Bronchial epithelial cell (primary cell): ENCODE measurements at places on chromosomes 3 and 15.
A peak's percentile ranks its signal among the peaks of the same experiment; 100 is the strongest.

- no peak for DNase-seq
Measured at GRCh38 chr3:24624938-24625681, 130.5 kb upstream of the THRB start.

- peak; percentile 82 for DNase-seq
Measured at GRCh38 chr3:44468572-44469520, 8.6 kb downstream of the ZNF445 start.

DNA sequence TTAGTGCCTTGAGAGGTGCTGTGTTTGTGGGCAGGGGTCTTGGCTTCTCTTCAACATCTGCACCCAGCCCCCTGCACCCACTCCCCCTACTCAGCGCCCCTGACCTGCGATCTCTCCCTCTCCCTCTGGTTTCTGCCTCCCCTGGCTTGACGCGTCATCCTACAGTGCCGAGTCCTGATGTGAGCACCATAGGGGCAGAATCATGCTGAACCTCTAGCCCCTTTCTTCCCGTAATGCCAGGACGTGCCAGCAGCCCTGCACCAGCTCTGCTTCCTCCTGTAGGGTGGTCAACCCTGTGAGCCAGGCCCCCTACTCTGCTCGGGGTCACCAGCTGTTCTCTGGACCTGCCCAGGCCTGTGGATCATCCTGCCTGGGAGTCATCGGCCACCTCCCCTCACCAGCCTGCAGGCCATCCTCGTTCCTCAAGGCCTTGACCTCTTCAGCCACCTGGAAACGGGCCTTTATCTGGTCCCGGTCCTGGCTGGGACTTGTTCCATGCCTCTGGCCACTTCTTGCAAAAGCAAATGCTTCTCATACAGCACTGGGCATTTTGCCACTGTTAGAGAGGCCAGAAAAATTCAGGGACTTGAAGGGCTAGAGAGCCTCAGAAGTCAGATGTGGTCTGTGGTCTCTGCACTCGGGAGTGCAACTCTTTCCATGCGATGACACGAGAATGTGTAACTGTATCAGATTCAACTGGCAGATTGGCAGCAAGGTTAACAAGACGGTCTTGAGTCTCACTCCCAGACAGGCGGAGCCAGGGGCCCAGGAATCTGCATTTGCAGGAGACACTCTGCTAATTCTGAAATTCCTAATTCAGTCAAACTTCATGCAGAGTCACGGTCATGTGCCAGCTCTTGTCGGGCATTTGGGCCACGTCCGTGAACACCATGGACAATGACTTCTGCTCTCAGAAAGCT lies 16.7 kb upstream of the KLF15 start:
- DNase-seq = no peak

- no peak for DNase-seq
Measured at GRCh38 chr3:86554383-86554782, 436.6 kb downstream of the VGLL3 start.

DNA sequence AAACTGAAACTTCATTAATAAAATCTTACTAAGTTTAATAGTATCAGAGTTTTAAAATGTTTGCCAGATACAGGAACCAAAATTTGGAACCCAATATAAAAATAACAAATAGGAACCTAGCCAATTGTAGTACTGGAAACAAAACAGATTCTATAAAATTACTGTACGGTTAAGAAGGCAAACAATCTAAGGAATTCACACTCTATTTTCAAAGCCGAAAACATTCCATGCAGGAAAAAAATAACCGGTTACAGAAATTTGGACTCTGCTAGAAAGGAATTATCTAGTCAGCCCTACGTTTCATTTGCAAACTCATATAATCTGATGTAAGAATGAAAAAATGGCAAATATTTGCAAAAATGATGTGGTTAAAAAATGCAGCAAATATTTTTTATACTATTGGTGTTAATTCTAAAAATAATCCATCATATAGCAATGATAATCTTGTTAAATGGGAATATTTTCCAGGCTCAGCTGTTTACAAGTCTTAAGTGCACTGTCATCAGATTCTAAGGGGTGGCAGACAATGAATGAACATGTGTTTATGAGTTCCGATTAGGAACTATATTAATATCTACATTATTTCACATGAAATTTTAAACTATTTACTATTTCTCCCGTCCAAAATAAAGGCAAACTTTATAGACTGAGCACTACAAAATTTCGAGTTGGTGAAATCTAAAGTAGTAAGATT lies 58.1 kb downstream of the DCBLD2 start:
- no peak for DNase-seq

GRCh38 chr15:35308802-35309201 lies 223.7 kb upstream of the NANOGP8 start:
- peak; percentile 31 for DNase-seq

DNA sequence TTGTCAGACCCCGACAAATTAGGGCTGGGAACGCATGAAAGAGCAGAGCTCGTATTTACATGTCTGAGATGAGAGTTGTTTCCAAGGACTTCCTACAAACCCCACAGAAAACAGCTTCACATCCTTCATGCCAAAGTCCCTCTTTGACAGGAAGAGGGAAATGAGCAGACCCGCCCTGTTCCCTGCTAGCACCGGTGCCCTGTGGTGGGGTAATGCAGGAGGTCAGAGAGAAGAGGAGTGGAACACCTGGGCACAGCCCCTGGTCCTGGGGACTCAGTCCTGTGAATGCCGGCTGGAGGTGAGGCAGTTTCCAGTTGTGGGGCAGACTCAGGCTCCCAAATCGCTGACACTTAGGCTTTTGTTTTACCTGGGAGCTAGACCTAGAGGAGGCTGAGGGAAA lies 4.0 kb downstream of the PLA2G4D start:
- DNase-seq = no peak

DNA sequence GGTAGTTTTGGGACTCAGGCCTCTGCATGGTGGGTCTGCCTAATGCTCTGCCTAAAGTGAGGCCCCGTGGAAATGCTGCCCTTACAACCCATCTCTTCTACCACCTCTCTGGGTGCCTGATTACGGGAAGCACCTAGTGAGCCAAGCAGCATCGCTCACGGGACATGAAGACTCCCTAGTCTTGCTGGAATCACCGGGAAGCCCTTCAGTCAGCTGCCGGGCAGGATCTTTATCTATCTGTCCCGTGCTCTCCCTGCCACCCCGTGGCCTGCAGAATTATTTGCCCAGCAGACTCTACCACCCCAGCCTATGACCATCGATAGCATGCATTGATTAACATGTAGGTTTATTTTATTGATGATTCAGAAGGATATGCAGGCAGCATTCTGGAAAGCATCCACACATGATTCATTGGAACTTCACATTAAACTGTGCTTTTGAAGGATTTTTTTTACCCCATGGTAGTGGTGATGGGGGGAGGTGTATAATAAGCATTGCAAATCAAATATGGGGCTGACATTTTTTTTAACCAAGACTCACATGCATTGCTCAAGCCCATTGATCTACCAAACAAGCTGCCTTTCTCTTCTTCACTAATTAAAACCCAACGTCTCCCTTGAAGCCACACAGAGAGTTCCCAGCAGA lies 63.1 kb downstream of the ATP2B2 start:
- DNase-seq = no peak

GRCh38 chr15:41944313-41944940 lies 27.9 kb downstream of the EHD4 start:
- DNase-seq = peak; percentile 71

DNA sequence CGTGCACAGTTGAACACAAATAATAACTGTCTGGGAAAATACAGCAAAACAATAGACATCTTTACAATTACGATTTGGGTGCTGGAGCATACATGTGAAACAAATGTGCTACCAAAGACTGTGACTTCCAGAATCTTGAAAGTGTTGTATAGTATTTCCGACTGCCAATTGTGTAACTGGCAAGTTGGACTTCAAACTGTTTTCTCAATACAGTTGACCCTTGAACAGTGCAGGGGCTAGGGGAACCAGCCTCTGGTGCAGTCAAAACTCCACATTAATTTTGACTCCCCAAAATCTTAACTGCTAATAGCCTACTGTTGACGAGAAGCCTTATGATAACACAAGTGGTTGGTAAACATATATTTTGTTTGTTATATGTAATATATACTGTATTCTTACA lies 904.2 kb downstream of the EPHA3 start:
- DNase-seq = no peak

GRCh38 chr15:57500979-57501576 lies 90.6 kb upstream of the MYZAP start:
- peak; percentile 33 for DNase-seq

- no peak for DNase-seq
Measured at GRCh38 chr3:177960014-177960413, 576.2 kb upstream of the KCNMB2 start.

DNA sequence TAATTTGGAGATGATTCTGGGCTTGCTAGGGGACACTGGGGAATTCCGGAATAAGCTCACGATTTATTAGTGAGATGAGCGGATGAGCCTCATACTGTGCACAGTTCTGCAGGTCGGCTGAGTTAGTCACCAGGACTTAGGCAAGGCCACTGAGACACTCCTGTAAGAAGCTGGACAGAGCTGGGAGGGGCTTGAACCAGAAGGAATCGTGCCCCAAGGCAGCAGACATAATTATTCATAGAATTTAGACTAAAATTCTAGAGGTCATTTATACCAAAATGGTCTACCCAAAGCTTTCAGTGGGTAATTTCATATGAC lies 121.4 kb downstream of the VGLL4 start:
- DNase-seq = peak; percentile 22

DNA sequence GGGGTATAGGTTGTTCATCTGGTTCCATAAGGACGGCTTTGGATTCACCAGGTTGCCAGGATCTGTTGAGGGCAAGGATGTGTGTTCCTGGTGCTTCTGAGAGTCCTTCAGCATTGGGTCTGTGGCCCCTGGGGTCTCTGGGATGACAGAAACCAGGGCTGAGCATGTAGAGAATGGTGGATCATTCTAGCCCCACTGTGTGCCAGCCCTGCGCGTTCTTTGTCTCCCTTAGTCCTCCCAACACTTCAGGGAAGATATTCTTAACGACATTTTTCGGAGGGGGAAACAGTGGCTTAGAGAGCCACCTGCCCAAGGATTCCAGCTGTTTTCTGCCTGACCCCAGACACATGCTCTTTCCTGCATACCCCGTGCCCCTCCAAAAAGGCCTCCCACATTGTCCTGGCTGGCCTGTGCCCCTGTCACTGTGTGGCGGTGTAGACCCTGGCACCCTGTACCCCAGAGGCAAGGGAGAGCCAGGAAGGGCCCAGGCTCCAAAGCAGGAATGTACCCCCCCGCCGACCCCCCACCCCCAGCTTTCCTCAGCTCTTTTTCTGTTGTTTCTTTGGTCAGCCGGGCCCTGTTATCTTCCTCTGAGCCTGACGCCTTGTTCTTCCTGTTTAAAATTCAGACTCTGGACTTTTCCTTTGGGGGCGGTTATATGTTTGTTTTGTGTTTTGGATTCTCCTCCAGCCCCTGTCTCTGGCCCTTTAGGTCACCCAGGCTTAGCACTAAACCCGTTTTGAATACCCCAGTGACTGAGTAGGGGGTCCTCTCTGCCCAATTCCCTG lies 57.8 kb upstream of the SMAD6 start:
- no peak for DNase-seq

GRCh38 chr3:160719710-160720109 lies 36.3 kb upstream of the PPM1L start:
- no peak for DNase-seq

DNA sequence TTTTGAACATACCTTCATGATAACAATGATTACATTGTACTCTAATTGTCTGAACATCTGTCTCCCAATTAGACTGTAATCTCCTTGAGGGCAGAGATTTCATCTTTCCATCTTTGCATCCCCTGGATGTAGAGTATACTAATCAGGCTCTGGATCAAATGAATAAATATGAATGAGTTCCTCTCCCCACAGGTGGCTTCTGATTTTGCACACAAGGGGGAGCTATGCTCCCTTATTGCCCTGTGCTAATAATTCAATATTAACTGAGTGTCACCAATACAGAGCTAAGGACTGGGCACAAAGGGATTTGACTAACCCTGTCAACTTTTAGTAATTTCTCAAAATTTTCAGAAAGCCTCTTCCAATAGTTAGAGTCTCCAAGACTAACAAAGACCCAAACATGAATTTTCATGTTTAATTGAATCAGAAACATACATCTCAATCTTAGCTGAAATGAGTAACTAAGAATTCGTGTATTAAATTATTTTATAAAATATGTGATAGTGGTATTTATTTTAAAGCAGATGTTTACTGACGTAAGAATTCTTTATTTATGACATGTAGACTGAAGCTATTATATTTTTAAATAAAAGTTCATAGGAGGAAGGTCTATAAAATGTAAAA lies 3.0 kb downstream of the DUOXA1 start:
- peak; percentile 55 for DNase-seq

GRCh38 chr3:138945709-138946662 lies 951 bp downstream of the FOXL2 start:
- DNase-seq = peak; percentile 45

DNA sequence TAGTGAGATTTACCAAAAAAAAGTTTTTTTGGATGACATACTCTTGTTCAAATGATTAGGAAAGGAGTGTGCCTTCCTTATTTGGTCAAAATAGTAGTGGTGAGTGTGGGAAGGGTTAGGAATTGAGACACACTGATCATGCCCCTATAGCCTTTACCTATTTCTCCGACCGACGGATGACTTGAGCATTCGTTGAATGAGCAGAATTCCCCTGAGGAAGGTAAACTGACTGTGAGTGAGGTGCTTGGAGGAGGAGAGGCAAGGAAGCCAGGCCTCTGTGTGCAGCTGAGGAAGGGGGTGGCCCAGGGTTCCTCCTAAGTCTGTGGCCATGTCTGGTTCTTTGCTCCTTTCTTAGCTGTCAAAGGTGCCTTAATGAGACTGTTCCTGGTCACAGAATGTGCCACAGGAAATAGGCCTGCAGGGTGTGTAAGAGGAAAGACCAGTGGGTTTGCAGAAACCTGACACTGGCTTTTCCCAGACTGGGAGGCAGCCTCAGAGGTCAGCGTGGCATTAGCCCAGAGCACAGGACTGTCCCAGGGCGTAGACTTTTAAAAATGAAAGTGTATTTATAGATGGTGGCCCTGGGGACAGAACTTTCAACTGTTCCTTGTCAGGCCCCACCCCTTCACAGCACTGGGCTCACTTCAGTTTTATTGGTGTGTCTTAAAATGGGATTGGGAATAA lies 307.7 kb upstream of the C2CD4B start:
- no peak for DNase-seq

- peak; percentile 52 for DNase-seq
Measured at GRCh38 chr15:33547876-33548275, 237.1 kb downstream of the RYR3 start.

DNA sequence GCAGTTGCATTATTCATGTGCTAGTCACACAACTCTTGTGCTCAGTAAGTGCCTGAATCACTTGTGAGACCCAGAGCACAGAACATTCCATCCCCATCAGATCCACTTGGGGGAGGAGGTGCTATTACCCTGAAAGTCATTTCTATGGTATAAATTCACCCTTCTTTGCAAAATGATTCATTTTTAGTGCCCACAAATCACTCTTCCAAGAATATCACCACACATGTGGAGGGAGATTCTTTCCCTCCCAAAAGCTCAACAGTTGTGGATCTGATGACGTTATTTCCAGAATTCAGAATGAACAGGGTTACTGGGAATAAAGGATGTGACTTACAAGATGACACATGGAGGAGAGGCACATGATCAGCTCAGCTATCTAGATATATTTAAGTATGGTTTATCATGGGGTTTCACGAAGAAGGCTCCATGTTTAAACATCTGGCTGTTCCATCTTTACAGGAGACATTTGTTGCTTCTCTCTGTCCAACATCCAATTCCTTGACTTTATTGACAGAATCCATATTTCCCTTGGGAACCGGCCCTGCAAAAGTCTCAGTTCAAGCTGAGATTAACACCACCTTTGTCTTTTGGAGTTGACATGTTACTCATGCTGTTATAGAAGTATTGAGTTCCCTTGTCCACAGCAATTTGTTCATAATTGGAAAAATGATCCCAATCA lies 214.2 kb upstream of the PROK2 start:
- peak; percentile 40 for DNase-seq

GRCh38 chr15:58462547-58462946 lies 30.8 kb downstream of the LIPC start:
- DNase-seq = peak; percentile 82

GRCh38 chr15:94620632-94621031 lies 389.3 kb downstream of the MCTP2 start:
- peak; percentile 16 for DNase-seq
